ENCODE measurements at places on chromosomes 6 and 20.

DNA sequence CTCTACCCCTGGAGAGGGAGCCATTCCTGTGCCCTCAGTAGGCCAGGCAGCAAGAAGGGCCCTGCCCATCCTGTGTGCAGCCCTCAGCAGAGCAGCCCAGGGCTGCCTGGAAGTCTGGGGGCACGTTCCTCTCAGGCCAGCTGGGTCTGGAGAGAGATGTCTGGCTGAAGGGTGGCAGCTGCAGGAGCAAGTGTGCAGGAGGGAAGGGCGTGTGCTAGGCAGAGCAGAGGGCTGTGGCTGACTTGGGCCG is 62.7 kb downstream of the NOL4L start:
- no peak for DNase-seq

- no peak for DNase-seq
Measured at GRCh38 chr6:32167761-32168262, 3.4 kb downstream of the EGFL8 start.

- DNase-seq, result no peak
Measured at GRCh38 chr20:4571759-4572531, 149.8 kb upstream of the PRND start.

DNA sequence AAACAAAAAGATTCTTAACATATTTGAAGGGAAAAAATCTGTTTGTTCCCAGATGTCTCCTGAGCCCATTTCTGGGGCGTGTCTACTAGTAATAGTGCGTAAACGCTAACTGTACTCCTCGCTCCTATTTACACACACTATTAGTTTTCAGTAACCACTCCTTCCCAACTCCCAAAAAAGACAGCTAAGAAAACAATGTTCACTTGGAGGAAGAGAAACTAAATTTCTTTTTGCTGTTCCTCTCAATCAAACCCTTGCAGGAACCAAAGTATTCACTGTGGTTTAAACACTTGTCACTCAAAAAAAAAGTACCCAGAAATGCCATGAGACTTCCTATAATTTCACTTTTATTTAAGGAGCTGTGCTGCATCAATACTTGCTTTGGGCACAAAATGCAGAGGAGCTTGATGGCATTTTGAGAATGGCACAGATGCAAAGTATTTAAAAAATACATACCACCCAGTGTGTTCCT is 118.2 kb downstream of the BACH2 start:
- DNase-seq, result no peak

DNA sequence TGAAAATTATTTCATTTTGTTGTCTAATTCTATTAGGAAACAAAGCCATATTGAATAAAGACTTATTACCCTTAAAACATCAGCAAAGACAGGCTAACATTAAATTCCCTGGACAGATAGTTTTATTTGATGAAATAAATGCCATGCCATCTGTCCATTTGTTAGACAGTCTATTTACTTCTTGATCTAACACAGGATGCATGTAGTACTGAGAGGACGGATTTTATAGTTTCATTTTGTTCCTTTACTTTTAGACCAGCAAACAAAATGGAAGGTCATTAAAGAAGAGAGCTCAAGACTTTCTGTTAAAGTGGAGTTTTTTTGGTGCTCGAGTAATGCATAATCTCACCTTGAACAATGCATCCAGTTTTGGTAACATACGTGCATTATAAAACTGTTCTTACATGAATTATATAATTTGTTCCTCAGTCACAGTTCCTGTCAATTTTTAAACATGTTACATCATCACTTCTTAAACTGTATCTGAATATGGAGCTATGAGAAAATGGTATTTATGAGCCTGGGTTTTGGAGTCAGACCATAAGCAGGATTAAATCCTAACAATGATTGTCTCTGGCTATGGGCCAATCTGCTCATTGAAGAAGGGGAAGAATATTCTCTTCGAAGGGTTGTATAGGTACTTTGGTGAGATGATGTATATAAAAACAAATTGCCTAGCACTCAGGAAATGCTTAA is 46.0 kb downstream of the RFX6 start:
- no peak for DNase-seq

DNA sequence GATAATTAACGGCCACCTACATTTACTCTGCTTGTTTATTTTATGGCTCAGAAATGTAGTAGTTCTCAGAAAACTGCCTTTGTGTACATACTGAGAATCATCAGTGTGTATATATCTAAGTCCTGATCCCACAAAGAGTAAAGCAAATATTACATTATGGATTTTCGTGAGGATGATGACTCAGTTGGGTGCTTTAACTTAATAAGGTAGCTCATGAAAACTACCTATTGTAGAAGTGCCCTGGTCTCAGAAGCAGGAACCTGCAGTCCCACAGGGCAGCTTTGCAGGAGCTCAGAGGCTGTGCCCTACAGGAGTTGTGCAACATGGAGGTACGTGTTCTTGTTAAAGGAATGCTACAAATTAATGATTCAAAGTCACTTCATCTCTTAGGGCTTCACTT is 108.2 kb downstream of the PLG start:
- DNase-seq, result no peak

DNA sequence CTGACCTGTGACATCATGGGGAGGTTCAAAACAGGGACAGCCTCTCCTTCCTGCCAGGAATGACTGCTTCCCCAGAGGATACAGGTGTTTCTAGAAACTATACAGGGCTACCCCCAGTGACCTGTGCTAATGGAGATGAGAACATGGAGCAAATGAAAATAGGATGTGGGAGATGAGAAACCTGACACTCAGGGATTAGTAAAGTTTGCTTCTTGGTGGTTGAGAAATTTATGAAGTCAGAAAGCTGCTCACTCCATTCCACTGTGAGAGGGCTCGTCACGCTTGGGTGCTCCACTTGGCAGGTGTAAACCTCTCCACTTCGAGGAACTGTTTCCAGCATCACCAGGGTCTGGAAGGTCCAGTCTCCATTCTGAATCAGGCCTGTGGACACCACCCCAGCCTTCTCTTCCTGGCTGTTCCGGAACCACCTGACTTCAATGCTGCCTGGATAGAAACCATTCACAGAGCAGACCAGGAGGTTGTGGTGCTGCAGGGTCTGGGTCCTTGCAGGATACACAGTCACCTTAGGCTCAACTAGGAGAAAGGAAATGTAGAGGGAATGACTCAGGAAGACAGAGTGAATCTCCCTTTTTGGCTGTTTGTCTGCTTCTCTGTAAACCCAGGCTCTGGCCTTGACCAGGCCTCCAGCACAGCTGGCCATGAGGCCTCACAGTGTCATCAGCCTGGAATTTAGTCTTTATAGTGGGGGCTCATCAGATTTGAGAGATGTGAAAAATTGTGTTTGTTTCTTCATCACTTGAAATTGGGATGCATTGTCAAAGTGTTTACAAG is 10.8 kb downstream of the HLA-DRB5 start:
- no peak for DNase-seq

DNA sequence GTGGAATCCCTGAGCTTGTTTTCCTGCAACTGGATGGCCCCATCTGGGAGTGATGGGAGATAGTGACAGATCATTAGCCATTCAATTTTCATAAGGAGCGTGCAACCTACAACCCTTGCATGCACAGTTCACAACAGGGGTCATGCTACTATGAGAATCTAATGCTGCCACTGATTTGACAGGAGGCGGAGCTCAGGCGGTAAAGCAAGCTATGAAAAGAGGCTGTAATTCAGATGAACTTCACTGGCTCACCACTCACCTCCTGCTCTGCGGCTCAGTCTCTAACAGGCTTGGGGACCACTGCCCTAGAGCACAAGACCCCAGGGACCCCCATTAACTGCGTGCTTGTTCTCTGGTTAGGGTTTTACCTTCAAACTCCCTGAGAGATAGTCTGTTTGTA is 12.4 kb upstream of the TREML4 start:
- no peak for DNase-seq

- no peak for DNase-seq
Measured at GRCh38 chr6:33974030-33974429, 170.2 kb upstream of the MLN start.

GRCh38 chr6:80872199-80872950 is 765.9 kb downstream of the BCKDHB start:
- no peak for DNase-seq
